ENCODE measurements at places on chromosomes 6 and 20.
A peak's percentile ranks its signal among the peaks of the same experiment; 100 is the strongest.

- no peak for DNase-seq
Observed at GRCh38 chr20:18466574-18466893, 296 bp downstream of the DZANK1 start.

- DNase-seq: no peak
Observed at GRCh38 chr20:15158533-15158932, 821.1 kb upstream of the FLRT3 start.

DNA sequence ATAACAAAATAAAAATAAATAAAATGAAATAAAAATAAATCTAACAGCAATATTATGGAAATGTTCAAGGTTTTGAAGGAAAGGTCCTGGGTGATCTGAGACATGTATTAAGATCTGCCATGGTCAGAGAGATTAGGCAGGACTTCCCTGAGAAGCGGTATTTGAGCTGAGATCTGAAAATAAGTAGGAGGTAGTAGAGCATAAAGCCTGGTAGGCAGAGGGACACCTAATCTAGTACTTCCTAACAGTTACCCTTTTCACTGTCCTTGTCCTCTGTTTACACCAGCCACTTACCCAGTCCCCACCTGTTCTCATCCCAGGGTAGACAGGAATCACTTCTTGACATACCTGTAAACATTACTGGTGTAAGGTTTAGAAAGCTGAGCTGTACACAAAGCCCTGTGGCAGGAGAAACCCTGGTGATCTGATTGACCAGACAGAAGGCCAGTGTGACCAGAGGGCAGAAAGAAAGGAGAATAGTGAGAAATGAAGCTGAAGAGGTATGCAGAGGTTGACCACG, 8.3 kb upstream of the ZNF318 start:
- no peak for DNase-seq

DNA sequence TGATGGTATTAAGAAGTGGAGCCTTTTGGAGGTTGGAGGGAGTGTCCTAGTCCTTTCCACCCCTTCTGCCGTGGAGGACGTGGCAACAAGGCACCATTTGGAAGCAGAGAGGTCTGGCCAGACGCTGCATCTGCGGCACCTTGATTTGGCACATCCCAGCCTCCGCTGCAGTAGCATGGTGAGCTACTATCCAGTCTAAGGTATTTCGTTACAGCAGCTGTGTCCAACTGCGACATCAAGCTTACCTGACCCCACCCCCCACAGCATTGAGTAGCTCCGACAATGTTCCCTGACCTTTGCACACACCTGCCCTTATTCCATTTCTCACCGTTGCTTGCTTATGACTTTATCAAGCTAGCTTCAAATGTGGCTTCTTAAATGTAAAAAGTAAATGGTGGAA, 29.8 kb upstream of the SYNJ2 start:
- DNase-seq: no peak

GRCh38 chr6:11814819-11815218, 36.2 kb upstream of the ADTRP start:
- DNase-seq: no peak

- DNase-seq: no peak
Observed at GRCh38 chr6:80440496-80441115, 334.1 kb downstream of the BCKDHB start.

DNA sequence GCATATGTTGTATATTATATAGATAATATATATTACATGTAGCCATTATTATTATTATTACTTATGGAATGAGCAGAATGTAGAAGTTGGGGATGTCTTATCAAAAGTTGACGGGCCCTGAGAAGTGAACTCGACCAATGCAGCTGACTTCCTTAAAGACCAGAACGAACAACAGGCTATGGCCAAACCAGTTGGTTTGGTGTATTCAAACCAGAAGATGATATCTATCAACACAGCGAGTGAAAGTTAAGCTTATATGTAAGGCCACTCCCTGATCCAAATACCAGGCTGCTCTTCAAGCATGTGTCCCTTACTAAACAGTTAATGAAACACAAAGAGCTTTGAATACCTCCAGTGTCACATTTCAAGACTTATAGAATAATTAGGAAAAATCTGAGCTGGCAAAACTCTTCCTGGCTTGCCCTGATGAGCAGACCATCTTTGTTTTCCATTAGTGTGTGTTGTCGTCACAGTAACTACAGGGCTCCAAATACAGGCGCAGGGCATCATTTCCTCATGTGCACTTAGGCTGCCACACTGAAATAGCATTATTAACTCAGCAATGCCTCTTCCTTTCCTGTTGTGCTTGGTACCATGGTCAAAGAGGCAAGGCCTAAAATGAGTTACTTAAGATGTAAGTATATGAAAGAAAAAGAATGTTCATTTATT, 6.6 kb downstream of the FILIP1 start:
- DNase-seq: no peak

- no peak for DNase-seq
Observed at GRCh38 chr6:33757113-33757512, 10.4 kb upstream of the IP6K3 start.

DNA sequence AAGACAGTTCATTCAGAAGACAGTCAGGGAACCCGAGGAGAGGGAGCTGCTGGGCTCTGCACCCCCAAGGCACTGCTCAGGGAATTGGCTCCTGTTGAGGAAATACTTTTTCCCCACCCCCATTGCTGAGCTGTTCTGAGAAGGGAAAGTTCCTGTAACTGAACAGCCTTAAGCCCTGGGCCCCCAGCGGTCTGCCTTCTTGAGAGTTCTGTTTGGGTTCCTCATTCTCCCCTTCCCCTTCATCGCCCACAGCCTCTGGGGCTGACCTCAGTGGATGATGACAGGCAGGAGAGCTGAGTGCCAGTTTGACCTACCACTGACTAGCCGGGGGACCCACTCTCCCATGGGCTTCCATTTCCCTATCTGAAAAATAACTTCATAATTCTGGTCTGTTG, 10.7 kb downstream of the HCK start:
- DNase-seq: no peak

DNA sequence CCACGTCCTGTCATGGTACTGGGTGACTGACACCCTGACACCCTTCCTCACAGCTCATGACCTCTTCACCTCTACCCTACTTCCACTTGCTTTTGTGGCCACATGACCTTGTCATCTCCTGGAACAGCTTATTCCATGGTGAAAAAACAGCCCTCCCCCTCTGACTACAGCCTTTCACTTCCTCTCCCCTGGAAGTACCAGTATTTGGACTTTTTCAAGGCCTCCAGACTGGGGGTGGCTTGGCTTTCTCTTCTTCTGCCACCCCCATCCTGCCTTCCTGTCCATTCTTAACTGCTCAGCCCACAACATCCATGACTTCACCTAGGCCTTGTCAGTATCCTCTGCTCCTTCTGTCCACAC, 168.4 kb downstream of the CARMIL1 start:
- DNase-seq: no peak

DNA sequence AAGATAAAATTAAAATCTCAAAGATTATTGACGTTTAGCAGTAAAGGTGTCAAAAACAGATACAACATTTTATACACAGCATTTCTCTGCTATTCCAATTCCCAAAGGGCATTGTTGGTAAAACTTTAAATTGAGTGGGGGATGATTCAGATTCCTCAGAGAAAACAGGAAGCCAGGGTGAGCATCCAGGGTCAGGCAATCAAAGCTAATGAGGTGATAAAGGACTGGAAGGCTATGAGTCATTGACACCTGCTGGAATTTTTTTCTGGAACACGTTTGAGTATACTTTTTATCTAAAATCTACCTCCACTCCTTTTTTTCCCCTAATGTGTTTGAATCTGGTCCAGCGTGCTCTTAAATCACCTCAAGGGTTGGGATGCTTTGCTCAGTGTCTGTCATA, 52.2 kb downstream of the FKBP1C start:
- no peak for DNase-seq

GRCh38 chr6:165728216-165728615, 65.2 kb upstream of the PDE10A start:
- DNase-seq: no peak

- DNase-seq: no peak
Observed at GRCh38 chr20:1637226-1637625, 17.4 kb upstream of the SIRPB1 start.

DNA sequence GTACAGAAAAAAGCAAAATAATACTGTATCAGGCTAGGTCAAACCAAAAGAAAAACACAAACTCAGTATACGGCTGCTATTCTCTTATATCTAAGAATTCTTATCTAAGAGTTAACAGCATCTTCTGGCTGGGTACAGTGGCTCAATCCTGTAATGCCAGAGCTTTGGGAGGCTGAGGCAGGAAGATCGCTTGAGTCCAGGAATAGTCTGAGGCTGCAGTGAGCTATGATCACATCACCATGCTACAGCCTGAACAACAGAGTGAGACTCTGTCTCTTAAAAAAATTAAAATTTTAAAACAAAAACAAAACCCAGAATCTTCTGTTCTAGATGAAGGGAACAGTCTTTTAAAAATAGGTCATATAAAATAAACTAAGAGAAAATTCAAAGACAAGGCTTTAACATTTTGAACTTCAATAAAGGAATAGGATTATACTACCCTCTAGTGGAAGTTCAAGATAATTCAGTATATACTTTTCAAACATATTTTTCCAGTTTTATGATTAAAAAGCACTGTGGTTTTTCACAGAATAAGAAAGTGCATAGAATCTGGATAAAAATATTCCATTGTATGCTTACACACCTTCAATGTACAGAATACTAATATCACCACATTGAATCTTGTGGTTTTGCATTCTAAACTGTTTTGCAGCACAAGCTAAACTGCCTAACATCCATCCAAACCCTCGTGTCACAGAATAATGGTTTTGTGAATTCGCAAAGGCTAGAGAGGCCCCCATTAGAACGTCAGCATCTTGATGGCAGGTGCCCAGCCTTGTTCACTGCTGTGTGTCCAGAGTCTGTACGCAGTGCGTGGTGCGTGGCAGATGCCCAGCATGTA, 39.3 kb downstream of the DTNBP1 start:
- DNase-seq: no peak

DNA sequence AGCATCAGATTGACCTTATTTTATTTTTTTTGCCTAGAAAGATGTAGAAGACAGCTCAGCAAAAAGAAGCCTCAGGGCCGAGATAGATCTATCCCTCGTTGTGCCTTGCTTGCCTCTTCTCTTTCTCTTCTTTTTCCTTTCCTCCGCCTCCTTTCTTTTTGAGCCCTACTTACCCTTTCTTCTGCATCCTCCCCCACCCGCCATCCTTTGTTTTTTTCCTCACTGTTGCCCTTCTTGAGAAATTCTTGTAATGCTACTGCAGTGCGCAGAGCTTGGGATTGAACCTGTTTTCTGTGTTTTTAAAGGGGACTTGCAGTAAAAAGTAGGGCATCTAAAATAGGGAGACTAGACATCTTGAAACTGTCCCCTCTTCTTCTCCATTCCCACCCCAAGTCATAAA, 18.6 kb downstream of the RALY start:
- no peak for DNase-seq

- DNase-seq: no peak
Observed at GRCh38 chr20:1949347-1950100, 44.3 kb downstream of the PDYN start.

GRCh38 chr6:36774331-36774730, 64.9 kb downstream of the CPNE5 start:
- DNase-seq: no peak

DNA sequence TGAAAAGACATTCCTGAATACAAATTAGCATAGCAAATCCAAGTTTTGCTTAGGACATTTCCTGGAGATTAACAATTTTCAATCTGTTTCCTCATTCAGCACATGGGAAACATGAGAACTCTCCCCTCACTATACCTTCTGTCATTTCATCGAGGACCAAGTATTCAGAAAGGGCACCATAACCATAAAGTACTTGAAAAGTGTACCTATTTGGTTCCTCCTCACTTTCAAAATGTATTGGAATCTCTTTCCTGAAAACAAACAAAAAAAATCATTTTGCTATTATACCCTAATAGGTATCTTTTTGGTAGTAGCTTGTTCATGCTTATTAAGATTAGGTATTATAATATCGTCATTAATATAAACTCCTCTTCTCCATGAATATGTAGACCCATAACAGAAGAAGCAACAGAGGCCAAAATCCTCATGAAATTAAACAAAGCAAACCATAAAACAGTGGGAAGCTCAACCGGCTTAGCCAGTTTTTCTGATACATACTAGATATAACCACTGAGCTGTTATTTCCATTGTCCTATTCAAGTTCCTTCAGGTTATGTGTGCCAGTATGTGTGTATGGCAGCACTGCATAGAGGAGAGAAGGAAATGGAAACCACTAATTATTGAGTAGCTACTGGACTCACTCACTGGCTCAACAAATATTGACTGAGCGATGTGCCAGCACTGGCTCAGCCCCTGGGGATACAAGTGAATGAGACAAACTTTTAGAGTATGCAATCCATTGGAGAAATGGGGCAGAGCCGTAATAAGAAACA, 274.0 kb downstream of the MAFB start:
- DNase-seq: peak; percentile 47

GRCh38 chr6:156698239-156699016, 78.8 kb upstream of the ARID1B start:
- no peak for DNase-seq

GRCh38 chr6:43865932-43866645, 96.1 kb downstream of the VEGFA start:
- DNase-seq: no peak

DNA sequence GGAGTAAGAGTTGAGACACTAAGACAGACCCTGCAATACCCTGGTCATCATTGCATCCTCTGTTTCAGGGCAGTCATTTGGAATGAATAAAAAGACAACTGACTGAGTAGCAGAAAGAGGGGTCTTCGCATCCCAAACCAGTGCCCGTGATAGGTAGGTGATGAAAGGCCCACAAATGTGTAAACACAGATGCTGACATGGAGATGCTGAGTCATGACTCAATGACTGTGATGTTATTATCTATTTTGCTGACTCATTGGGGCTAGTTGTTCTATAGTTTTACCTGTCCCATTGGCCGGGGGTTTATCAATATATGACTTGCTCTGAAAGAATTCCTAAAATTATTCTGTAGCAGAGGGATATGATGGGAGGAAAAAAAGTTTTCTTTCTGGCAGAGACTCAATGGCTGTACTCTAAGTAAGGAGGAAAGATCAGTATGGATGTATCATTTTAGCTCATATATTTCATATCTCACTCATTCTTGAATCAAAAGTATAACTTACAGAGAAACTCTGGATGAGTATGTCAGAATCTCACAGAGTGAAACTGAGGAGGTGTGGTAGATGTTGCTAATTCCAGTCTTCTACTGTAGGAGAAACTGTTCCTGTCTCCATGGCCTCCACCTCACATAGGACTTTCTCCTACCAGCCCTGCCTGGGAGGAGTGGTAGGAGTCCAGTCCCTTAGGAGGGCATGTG, 119.9 kb upstream of the PREP start:
- no peak for DNase-seq
